Tibial nerve (tissue), 4 donors: ENCODE measurements at places on chromosomes 2 and 18. TPM values are rescaled to one million over a fixed set of nuclear protein-coding genes. Genes with fewer than 3 reads are reported as not detected.

The DCC gene
- total RNA-seq = 1.2 TPM

The RPIA gene
- 12.2 TPM for total RNA-seq

The CFC1 gene
- not detected for total RNA-seq

The TXNDC9 gene
- 30.3 TPM for total RNA-seq

The GPR45 gene
- total RNA-seq = not detected

The POLE4 gene
- total RNA-seq = 44.2 TPM

The SFTPB gene
- total RNA-seq = not detected

GRCh38 chr2:119259296-119259860, 35.7 kb downstream of the STEAP3 start:
- DNase-seq = no peak

- DNase-seq = no peak
These were observed 228.6 kb upstream of the STK17B start for GRCh38 chr2:196399722-196400691.

- no peak for DNase-seq
These were observed 18.3 kb downstream of the FASTKD2 start for GRCh38 chr2:206783718-206784117.

DNA sequence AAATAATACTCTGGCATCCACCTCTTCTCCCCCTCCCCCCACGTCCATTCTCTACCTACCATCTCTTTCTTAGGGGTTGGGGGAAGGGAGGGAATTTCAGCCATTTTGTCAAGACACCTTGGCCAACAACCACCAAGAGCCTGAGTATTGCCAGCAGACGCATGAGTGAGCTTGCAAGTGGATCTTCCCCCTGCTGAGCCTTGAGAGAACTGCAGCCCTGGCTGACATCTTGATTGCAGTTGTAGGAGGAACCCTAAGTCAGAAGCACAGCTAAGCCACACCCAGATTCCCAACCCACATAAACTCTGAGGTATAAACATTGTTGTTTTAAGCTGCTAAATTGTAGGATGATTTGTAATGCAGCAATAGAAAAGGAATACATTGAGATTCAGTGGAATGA, 165.6 kb downstream of the TMEFF2 start:
- no peak for DNase-seq

- DNase-seq = no peak
These were observed 8.0 kb upstream of the COX7A2L start for GRCh38 chr2:42368817-42369531.

- no peak for DNase-seq
These were observed 50.8 kb downstream of the ATOH8 start for GRCh38 chr2:85804583-85804982.

DNA sequence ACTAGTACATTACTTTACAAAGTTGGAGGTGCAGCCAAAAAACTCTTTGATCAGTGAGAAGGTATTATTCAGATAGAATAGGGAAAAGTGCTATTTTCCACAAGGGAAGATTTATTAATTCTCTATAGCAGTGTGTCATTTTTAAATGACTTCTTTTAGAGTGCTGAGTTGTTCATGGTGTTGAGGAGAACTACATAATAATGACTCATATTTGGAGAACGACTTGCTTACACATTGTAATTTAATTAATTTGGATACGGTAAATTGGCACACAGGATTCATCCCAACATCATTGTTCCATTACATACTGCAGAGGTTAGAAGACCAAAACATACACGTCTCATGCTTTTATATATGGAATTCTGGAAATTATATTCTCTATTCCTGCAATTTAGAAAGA, 22.1 kb upstream of the MAP2 start:
- DNase-seq = no peak

GRCh38 chr18:23038712-23039111, 96.6 kb upstream of the CABLES1 start:
- no peak for DNase-seq

DNA sequence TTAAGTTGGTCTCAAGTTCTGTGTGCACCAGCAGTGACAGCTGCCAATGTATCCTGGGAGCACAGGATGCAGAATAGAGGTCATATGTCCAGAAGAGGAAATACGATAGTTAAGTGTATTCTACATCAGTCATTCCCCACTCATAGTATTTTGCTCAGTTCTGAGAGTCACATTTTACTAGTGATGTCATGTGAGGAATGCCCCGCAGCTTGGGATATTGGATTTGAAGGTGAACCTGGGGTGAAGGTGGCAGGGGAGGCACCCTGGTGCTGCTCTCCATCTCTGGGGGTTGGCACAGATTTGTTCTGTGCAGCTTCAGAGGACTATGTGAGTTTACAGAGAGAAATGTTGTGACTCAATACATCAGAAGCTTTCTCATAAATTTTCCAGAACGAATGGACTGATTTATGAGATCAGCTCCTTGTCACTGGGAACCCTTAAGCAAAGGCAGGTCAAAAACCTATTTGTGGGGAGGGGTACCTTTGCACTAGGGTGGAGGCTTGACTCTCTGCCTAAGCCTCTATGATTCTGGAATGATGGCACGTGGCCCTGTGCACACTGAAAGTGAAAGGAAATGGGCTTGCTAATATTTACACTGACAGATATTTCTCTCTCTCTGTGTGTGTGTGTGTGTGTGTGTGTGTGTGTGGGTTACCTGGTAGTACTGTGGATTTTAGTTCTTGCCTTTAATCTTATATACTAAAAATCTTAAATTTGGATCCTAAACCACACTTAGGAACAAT, 95.9 kb downstream of the NEB start:
- no peak for DNase-seq

- no peak for DNase-seq
These were observed 72.2 kb downstream of the HDAC4 start for GRCh38 chr2:239328351-239329191.

GRCh38 chr2:142865924-142866323, 11.5 kb upstream of the KYNU start:
- no peak for DNase-seq

GRCh38 chr2:15369129-15369528, 192.0 kb downstream of the NBAS start:
- no peak for DNase-seq
